ENCODE measurements at places on chromosomes 1 and 21.

DNA sequence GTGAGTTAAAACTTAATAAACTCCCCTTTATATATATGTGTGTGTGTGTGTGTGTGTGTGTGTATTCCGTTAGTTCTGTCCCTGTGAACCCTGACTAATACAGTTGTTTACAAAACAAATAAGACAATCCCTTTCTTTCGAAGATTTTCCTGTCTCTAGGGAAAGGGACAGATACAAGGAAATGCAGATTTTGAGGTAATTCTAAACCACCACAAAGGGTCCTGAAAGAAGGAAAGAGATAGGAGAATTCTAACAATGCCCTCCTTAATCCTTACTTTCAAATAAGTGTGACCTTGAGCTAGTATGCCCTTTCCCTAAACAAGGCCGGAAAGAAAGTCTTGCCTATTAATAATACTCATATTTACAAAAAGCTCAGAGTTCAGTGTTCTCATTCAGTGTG is 164.8 kb upstream of the COL11A1 start:
- no peak for DNase-seq

GRCh38 chr1:67608661-67609576 is 76.1 kb upstream of the GADD45A start:
- no peak for DNase-seq

DNA sequence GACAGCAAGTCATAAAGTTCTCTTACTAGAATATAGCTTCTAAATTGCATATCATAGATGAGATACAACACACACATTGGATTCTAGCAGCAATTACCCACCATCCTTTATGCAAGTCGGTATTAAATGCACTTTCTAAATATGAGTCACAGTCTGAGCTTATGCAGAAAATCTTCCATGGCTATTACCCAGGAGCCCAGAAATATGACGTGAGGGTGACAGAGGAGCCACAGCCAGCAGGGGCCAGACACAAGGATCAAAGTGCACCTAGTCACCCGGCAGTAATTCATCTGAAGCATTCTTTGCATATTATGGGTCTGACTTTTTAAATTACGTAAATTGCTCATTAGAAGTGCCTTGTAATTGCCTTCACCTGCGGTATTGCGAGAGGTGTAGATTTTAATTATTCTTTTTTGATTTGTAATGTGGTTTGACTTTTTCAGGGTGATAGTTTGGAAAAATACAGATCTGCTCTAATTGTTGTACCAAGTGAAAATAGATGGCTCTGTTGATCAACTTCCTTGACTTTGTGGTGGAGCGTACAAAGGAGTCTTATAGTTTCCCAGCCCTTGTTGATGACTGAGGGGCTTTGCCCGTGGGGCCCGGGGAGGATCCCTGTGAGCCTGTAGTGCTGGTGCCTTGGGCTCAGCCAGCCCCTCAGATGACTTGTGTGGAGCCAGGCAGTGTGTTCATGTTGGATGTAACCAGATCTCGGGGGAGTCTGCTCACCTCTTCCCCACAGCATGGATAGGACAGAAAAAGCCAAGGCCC is 470.0 kb upstream of the VAMP3 start:
- no peak for DNase-seq

- peak; percentile 22 for DNase-seq
Measured at GRCh38 chr1:156394835-156395461, 25.9 kb downstream of the RHBG start.

GRCh38 chr1:37931102-37931360 is 15.8 kb downstream of the INPP5B start:
- no peak for DNase-seq

GRCh38 chr1:163202833-163203451 is at the start of gene RGS5:
Gene RGS5 (minus strand): TSS chr1:163202916. CDS start chr1:163202835, 81 bp downstream.
- DNase-seq = no peak

DNA sequence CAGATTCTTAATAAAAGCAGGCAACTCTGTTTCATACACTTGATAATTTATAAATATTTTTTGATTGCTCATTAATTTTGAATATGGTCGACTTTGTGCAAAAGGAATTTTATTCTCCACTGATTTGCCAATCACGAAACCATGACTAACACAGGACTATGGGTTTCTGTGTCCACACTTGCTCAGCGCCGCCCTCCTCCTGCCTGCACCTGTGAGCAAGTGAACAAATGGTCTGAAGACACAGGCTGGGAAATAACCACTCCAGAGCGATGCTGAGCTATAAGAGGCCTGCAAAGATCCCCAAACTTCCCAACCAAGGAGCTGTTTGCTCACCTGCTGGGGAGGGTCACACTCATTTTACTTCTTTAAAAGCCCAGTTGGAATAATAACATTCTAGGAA is 19.6 kb downstream of the ABCB10 start:
- no peak for DNase-seq

DNA sequence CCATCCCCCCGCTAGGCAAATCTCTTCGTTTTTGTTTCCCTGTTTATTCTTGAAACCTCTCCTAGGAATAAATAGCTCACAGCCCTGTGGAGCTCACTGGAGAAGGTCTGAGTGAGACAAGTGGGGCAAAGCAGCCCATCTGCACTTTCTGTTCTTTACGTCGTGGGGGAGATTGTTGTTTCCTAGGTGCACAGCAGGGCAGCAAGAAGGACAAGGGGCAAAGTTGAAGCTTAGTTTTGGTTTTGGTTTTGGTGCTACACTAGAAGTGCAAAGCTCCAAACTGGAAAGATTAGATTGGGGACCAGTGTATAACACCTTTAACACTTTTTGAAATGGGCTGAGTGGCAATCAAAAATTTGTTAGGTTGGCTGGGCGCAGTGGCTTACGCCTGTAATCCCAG is 76.6 kb downstream of the GPR88 start:
- no peak for DNase-seq

DNA sequence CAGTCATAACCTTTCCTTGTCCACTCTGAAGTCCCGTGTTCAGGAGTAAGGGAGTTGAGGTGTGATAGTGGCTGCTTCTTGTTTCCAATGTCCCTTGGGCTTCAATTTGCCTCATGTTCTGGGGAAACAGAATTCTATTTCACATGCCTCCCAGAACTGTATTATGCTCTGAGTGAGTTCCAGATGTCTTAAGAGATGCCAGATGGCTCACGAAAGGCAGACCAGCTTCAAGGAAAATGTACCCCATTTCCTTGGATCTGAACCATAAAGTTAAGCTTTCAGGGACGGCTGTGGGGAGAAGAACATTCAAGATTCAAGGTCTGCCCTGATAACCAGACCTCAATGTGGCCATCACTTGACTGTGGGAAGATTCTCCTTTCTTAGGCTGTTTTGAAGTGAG is 42.4 kb downstream of the C1orf87 start:
- DNase-seq = no peak

DNA sequence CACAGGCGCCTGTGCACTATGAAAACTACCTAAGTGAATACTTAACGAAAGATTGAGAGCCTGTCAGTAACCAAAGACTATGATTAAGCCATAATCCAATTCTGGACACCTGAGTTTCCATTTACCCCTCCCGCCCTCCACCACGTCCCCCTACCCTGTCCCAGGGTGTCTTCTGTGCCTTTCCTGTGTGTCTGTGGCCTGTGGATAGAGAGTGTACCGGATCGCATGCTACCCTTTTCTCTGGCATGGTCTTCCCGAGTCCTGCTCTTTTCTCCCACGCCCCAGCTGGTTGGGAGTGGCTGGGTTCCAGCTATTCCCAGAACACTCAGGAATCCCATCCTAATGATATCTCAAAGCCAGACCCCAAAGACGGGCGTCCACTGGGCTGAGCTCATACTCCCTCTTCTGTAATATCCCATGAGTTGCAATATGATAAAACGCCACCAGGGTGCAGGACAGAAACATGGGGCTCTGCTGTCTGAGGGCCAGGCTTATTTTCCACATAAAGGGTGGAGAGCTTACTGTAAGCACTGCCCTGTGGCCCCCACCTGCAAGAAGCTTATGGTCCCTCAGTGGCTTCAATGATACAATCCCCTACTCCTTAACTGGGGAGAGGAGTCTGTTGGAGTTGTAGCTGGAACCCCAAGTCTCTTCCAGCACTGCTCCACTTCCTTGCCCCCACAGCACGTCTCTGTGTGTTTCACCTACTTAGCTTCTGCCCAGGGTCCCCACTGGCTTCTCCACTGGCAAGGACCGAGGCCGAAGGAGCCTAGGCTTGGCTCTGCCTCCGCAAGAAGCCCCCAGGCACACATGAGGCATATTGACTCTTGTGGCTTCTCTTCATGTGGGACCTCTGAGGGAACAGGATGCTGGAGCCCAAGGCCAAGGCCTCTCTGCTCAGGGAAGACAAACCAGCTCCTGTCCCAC is 17.6 kb upstream of the ALX3 start:
- peak; percentile 74 for DNase-seq

- DNase-seq = peak; percentile 69
Measured at GRCh38 chr1:163071405-163072255, 2.5 kb downstream of the RGS4 start.

GRCh38 chr1:104488296-104489015 is 738.8 kb downstream of the AMY1C start:
- no peak for DNase-seq

DNA sequence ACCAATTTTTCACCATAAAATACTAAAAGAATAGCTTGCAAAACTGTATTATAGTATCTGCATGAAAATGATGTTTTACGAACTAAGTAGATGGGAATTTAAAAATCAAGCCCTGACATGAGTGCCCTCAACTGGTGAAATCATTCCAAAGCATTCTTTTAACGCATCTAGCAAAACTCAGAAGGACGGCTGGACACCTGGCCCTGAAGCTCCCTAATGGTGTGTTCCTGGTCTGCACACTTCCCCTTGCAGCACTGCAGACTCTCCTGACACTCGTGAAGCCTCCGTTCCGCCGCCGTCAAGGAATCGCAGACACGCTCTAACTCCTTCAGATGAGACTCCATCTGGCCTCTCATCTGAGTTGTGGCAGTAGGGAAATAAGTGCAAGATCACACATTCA is 39.9 kb downstream of the ODF2L start:
- peak; percentile 46 for DNase-seq

DNA sequence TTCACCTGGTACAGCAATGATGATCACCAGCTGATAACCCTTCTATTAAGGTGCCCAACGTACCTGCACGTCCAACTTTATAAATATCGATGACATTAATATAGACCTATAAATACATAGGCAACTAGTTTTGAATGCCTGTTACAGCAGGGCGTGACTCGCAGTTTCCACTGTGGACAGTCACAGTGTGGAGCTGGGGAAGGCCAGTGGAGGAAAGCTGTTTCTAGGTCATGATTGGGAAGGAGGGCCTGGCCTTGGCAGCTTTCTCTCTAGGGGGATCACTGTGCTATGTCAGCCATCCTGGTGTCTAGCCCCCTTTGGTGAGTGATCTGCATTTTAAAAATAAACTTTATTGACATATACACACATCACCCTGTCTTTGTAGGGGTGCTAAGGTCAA is 4.4 kb upstream of the PRDM15 start:
- no peak for DNase-seq

DNA sequence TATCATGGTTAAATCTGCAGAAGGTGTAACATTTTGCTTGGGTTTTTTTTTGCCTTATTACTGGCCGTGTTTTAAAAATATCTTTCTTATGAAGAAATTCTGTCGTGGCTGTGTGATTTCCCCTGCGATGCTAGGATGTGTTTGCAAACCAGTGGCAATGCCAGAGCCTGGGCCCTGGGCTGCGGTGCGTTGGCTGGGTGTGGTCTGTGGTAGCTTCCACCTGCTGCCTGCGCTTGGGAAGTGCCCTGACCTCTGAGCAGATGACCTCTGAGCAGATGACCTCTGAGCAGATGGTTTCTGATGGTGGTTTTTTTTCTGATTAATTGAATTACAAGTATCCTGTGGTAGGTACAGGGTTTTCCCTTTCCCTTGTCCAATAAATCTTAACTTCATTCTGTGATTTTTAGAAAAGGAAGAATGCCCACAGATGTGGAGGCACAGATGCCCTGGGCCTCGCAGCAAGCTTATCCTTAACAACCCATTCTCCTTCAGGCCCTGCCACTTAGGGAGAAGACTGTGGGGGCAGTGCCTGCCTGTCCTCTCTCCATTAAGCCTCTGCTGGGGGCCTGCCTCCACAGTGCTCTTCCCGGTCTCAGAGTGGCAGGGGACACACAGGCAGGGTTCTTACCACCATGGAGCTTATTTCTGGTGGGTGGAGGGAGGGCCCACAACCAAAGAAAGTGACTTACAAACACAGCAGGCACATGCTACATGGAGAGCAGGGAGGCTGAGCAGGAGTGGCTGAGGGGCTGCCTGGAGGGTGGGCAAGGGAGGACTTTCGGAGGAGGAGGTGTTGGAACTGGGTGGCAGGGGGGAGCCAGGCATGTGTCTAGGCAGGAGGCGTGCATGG is 81.7 kb downstream of the PCBP3 start:
- DNase-seq = no peak

- no peak for DNase-seq
Measured at GRCh38 chr1:185894791-185895190, 160.6 kb downstream of the HMCN1 start.

GRCh38 chr1:210773450-210773849 is 360.5 kb downstream of the KCNH1 start:
- no peak for DNase-seq

GRCh38 chr1:145980457-145980994 is 15.9 kb downstream of the TXNIP start:
- DNase-seq = no peak

DNA sequence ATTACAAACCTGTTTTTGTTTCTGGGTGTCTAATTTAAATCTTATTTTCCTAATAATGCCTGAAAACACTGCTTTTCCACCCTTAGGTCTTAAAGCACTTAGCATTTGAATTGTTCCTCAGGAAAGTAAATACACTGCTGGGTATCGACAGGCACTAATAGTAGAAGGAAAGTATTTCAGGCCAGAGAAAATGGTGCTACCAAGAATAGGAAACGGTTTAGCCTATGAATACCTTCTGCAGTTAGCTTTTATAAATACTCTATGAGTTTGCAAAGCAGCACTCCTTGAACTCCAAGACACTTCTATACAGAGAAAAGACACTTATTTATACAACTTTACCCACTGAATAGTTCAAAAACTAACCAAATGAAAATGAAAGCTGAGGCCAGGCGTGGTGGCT is 6.8 kb downstream of the FUBP1 start:
- no peak for DNase-seq

DNA sequence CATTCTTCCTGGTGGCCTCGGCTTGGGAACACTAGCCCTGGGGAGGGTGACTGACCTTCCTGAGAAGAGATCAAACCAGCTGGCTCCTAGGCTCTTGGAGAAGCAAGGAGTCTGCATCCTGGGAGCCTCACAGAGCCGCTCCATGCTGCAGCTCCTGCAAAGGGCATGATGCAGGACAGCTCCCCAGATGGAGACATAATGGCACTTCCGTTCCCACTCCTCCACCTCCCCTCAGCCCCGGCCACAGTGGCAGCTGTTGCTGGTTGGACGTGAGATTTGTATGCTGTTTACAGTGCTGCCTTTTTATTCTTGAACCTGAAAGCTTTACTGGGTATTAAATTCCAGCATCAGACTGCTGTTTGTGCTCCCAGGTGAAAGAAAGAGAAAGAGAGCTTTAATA is 83.7 kb upstream of the CTTNBP2NL start:
- no peak for DNase-seq

GRCh38 chr1:74237035-74237434 is 1.8 kb downstream of the TNNI3K start:
- DNase-seq = no peak

All from common myeloid progenitor, CD34-positive (primary cell).